ENCODE measurements at places on chromosomes 13 and 19. TPM values are rescaled to one million over a fixed set of nuclear protein-coding genes. Genes with fewer than 3 reads are reported as not detected.

ZNF546 gene
- total RNA-seq: 3.6 TPM

FOXO1 gene
- total RNA-seq: 10.5 TPM

ANKRD27 gene
- 55.5 TPM for total RNA-seq

PDX1 gene
- total RNA-seq: not detected

All from PC-9 (cell line).